GM18507 (cell line): ENCODE measurements at places on chromosomes 3 and 15.

DNA sequence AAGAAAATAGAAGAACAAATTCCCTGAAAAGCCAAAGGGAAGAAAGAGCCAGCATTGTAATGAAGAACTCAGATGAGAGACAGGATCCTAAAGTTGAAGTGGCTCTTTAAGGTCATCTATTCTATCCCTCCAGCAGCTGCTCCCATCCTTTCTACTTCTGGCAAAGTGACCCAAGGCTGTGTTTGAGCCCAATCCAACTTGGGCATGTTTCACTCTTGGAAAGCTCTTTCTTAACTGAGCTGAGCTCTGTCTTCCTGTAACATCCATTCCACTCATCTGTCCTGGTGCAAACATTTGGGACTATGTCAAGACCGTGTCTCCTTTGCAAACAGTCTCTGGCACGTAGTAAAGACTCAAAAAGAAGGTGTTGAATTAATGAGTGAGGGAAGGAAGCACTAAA is 298.1 kb upstream of the IGF1R start:
- no peak for DNase-seq

DNA sequence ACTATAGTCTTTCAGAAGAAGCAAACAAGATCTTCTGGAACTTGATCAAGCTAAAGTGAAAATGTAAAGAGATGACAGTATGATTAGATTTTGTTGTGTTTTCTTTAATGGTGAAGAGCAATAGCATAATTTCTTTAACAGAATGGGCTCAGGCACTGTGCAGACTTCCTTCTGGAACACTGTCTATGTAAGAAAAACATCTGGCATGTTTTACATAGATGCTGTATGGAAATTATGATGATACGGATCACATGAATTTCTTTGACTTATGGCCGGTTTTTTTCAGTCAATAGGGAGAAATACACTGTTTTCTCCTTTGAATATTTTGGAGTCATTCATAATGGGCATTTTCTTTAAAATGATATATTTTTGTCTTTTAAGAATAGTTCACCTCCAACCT is 42.6 kb downstream of the PHLDB2 start:
- DNase-seq: no peak

GRCh38 chr3:127185962-127186674 is 6.8 kb upstream of the PRR23E start:
- no peak for DNase-seq

GRCh38 chr15:79373113-79373512 is 59.0 kb upstream of the MINAR1 start:
- no peak for DNase-seq

- DNase-seq: no peak
Measured at GRCh38 chr3:128620268-128620691, 30.3 kb downstream of the RPN1 start.
